ENCODE measurements at places on chromosomes 16 and 17.

- peak; percentile 91 for DNase-seq
Measured at GRCh38 chr17:80779961-80780380, 211.7 kb upstream of the CHMP6 start.

- DNase-seq = peak; percentile 31
Measured at GRCh38 chr17:66230922-66231591, 1.8 kb upstream of the APOH start.

GRCh38 chr17:38604479-38605403 lies 1.0 kb downstream of the SRCIN1 start:
- no peak for DNase-seq

DNA sequence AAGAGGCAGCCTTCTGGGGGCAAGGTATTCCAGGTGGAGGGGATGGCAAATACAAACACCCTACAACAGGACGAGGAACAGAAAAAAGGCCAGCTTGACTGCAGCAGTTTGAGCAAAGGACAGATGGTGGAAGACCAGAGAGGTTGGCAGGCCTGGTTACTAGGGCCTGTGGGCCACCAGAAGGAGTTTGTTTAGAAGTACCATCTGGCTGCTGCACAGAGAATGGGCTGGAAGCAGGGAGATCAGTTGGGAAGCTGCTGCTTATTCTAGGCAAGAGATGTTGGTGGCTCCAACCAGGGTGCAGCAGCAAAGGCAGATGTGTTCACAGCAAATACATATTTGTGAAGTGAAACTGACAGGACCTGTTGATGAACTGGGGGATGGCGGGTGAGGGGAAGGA lies 2.9 kb upstream of the YPEL2 start:
- no peak for DNase-seq

DNA sequence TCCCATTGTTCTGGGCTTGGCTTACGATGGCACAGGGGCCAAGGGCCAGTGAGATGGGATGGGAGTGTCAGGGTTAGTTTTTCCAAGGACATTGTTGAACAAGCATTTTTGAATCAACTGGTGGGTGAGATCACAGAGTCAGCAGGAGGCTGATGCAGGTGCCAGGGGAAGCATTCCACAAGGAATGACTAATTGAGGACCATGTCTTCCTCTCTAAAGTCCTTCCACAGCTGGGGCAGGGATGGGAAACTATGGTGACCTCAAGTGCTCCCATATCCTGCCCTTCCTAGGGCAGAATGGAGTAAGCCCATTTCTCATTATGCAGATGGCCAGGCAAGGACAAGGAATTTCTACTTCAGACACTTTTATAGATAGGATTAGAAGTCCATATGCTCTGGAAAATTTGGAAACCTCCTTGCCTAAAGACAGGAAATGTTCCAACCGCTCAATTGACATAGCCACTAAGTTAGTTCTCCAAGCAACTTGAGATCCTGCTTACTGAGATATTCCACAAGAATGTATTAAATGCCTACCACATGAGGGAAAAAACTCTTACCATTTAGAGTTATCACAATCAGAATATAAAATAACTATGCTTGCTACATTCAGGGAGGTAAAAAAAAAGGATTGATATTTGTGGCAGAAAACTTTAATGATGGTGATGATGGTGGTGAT lies 21.2 kb upstream of the ENGASE start:
- DNase-seq = peak; percentile 76

DNA sequence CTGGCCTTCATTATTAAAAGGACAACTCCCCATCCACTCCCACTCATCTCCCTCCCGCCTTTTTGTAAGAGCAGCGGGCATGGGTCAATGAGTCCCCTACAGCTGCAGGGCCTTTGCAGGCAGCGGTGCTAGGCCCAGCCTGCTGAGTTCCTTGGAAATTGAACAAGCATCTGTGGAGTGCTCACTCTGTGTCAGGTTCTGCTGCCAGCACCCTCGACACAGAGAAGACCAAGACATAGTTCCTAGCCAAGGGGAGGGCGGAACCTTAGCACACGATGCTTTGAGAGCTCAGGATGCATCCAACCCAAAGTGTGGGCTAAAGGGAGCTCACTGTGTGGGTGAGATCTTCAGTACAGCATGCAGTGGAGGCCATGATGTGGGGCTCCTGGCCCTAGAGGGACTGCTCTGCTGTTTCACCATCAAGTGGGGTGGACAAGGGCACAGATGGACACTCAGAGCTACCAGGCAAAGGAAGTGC lies 27.6 kb downstream of the RMI2 start:
- DNase-seq = no peak

GRCh38 chr17:78226055-78226758 lies 5.2 kb upstream of the TMEM235 start:
- no peak for DNase-seq

DNA sequence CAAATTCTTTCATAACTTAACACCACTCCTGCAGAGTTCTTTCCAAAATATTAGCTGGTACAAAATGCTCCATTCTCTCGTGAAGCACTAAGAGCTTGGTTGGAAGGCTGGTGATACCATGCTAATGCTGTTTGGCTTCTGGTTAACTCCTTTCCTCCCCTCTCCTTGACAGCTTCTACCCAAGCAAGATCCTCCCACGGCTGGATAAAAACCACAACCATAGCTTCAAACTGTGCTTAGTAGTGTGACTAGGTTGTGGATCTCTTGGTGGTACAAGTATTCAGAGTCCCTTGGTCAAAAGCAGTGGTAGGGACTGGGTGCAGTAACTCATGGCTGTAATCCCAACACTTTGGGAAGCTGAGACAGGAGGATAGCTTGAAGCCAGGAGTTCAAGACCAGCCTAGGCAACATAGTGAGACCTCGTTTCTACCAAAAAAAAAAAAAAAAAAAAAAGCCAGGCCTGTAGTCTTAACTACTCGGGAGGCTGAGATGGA lies 2.3 kb downstream of the PHAF1 start:
- no peak for DNase-seq

- peak; percentile 40 for DNase-seq
Measured at GRCh38 chr17:68578236-68578635, 22.9 kb downstream of the FAM20A start.

DNA sequence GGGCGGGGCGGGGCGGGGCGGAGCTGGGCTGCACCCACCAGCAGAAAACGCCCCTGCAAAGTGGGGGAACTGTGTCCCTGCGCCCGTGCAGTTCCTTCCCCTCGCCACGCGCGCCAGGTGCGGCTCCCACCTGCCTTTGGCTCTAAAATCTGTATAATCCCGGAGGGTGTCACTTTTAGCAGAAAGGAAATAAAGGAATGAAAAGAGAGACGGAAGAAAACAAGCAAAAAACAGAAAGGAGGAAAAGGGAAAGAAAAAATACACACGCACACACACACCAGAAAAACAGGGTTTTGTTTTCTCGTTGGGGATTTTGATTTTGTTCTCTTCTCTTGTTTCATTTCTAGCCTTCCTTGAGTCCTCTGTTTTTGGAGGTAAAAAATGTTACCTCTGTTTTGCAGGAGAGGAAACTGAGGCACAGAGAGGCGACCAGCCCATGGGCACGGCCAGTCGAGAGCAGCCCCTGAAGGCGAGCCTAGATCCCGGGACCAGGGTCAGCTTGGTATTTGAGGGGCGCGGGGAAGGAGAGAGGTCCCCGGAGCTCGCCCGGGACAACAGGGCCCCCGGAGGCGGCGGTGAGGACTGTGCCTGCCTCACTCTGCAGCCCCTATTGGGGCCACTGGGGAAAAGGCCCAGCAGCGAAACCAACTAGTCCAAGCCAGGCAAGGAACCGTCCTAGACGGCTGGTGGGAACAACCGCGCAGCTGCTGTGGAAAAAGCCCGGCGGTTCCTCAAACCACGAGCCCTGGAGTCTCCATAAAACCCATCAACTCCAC lies 594 bp upstream of the CARHSP1 start:
- DNase-seq = no peak

- peak; percentile 19 for DNase-seq
Measured at GRCh38 chr16:85720302-85720637, 30.6 kb downstream of the C16orf74 start.

DNA sequence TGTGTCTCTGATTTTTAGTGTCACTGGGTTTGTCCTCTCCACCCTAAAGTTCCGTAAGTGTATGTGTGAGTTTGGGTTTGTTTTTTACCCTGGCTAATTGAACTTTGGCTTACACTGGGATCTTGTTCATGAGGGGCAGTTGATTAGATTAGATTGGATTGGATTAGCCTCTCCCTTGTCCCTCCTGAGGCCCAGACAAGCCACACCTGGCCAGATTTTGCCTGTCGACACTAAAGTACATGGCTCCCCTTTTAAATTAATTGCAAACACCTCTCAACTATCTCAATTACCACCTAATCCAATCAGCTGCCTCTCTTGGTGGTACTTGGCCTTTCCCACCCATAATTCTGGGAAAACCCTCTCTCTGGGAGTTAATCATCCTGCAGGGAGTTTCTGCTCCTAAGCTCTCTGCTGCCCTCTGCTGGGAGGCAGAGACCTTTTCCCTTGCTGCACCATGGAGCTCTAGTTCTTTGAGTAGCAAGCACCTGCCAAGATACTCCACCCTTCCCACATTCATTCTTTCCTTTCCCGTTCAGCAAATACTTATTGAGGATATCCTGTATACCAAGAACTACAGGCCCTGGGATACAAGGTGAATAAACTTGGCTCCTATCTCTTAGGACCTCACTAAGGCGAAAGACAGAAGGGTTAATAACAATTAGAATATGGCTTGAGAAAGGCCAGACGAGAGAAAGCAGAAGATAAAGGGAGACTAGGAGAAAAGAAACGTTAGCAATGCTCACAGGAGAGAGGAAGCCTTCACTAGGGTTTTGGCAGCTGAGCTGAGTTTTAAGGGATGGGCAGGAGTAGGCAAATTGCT lies 60.0 kb upstream of the MPHOSPH6 start:
- DNase-seq = peak; percentile 73

DNA sequence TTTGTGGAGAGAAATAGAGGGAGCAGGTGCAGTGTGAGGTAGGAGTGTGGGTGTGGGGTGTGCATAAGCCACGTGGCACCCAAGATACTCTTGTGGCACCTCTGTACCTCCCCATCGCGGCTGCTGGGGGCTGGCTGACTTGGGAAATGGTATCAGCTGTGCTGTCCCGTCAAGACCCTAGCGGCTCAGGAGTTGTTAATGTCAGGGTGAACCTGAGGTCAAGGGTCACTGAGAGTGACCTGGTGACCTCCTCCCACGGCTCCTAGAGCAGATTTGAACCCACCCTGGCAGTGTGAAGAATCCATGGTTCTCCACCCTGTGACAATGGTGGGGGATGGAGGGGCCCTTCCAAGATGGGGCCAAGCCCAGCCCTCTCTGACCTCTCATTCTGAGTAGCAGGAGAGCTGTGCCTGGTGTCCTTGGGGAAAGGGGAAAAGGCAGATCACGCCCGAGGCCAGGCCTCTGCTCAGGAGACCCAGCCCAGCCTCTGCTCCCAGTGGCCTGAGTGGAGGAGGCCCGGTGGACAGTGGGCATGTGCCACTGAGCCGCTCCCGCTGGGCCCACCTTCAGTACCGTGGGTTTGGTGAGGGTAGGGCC lies 3.0 kb upstream of the WFIKKN2 start:
- no peak for DNase-seq

DNA sequence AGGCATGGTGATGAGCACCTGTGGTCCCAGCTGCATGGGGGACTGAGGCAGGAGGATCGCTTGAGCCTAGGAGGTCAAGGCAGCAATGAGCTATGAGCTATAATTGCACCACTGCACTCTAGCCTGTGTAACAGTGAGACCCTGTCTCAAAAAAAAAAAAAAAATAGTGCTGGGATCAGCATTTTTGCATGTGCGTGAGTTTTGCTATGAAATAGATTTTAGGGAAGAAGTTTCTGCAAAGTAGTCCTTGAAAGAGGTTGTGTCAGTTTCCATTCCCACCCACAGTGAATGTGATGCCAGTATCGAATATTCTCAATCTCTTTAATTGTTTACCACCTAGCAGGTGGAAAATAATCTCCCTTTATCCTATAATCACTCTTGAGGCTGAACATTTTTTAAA lies 26.3 kb upstream of the ARHGAP17 start:
- DNase-seq = no peak

GRCh38 chr17:1440921-1441320 lies 15.1 kb downstream of the CRK start:
- DNase-seq = no peak

- no peak for DNase-seq
Measured at GRCh38 chr17:46792071-46792470, 26.4 kb downstream of the WNT3 start.

- DNase-seq = no peak
Measured at GRCh38 chr16:57360321-57360935, 1.8 kb downstream of the CCL22 start.

DNA sequence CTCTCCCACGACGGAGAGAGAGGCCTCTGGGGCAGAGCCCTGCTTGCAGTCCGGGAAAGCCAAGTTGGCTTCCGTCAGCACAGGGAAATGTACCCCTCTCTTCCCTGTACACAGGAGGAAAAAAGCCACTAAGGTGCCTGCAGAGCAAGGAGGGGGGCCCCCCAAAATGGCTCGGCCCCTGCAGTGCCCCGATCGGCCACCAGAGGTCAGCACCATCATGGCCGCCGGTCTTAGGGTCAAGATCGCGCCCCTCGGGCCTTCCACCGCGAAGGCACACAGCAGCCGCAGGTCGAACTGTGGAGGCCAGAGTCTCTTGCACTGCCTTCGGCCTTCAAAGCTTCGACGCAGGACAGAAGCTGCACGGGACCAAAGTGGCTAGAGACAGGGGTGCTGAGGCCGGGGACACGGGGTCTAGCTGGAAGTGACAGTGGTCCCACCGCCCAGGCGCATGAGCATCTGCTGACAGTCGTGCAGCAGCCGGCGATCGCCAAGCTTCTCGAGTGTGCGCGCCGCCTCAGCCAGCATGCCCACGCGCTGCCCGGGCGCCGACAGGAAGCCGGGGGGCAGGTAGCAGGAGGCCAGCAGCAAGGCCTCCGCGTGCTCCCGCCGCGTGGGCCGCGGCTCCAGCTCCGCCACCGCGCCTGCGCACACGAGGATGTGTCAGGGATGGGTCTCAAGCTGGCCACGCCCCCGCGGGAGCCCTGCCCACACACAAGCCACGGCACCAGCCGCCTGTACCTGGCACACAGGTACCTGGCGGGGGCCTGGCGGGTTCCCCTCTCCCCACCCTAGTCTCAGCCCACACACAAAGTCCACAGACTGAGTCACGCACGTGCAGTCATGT lies 24.4 kb downstream of the SREBF1 start:
- DNase-seq = peak; percentile 56

DNA sequence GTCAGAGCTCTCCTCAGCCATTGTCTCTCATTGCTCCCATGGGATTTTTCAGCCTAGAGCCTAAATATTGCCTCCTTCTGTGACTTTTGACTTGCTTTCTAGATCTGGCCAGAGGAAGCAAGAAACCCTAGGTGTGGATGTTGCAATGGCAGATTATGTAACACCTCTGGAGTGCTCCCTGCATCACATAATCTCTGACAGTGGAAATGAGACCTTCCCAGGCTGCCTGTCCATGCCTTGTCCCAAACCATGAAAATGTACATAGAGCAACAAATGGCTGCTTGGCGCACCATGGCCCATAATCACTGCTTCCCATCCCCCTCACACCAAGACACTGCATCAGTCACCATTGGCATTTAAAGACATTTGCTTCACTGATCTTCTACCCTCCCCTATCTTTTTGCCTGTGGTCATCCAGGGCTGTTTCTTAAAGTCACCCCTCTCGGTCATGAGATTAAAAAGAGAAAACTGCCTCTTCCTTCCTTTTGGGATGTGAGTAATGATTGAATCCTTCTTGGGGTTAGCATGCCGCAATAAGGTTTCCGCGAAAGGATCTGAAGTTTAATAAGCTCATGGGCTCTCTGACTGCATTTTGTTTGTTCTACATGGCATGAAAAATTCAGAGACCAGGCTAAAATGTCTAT lies 34.2 kb upstream of the CCL2 start:
- no peak for DNase-seq

Data from AG10803 (cell line).